ENCODE measurements at places on chromosomes 3 and 15.

DNA sequence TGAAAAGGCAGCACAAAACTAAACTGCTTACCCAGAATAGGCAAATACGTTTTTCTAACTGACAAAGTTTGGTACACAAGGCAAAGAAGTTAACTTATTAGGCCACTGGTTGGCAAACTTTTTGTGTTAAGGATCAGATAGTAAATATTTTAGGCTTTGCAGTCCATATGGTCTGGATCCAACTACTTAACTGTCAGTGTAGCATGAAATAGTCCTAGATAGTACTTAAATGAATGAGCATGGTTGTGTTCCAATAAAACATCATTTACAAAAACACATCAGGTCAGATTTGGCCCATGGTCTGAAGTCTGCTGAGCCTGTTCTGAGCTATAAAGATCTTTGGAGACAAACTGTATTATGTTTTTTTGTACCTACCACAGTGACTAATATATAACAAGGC, 136.9 kb downstream of the PCCB start:
- DNase-seq, result no peak

GRCh38 chr15:48695088-48695826, 49.7 kb upstream of the FBN1 start:
- DNase-seq, result no peak

DNA sequence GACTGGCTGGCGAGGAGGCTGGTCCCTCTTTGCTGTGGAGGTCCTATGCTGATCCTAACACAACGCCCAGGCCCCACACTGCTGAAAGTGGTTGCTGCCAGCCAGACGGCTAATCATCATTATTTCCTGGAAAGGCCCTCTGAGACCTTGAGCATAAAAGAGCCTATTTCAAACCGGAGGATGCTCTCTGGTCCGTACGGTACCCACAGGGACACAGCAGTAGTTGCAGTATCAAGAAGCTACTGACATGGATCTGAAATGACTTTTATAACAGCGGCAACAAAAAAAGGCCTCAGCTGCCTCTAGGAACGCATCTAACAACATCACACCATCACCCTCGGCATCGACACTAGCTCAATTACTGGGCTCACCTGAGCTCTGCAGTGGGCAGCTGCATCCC, 59.1 kb upstream of the FOXB1 start:
- DNase-seq, result no peak

- no peak for DNase-seq
Observed at GRCh38 chr15:101049282-101049681, 130.1 kb downstream of the LRRK1 start.

- no peak for DNase-seq
Observed at GRCh38 chr3:37219266-37219665, 44.9 kb upstream of the LRRFIP2 start.

DNA sequence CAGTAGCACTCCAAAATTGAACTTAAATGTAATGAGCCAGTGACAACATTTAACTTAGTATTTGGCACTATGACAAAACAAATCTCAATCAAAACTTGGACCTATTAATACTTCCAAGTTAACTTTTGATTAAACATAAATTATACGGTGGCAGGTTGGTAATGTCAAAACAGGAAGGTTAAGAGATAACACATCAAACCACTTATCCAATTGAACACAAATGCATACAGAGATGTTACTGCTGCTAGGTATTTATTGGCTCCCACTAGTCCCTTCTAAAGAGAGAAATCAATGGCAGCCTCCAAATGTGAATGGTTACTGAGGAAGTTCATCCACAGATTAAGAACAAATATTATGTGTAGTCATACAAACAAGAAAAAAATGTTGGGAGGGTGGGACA, 1.8 kb downstream of the GSK3B start:
- DNase-seq, result no peak

DNA sequence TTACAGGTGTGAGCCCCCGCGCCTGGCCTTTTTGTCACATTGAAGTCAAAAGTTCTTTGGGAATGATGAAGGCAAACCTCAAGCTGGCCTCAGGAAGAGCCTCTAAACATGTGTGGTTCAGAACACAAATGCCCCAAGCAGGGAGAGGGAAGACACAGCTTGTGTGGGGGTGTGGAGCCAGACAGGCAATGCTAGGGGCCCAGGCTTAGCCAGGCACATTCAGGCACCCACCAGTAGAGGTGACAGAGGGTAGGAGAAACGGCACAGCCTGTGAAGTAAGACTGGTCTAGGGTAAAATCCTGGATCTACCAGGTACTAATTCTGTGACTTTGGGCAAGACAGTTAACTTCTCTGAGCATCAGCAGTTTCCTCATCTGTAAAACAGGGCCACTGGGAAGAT, 3.5 kb downstream of the HDC start:
- DNase-seq, result no peak
